ENCODE measurements at places on chromosomes 13 and 19. TPM values are rescaled to one million over a fixed set of nuclear protein-coding genes. Genes with fewer than 3 reads are reported as not detected.

- DNase-seq: no peak
- no peaks in the 10 kb centered on the region for H3K27me3 ChIP-seq
- no peak overlapping the region for H3K27ac ChIP-seq
- no peak overlapping the region for H3K4me3 ChIP-seq
- H3K4me1 ChIP-seq: no peaks in the 10 kb centered on the region
These were observed 2.1 kb downstream of the TM6SF2 start for GRCh38 chr19:19270749-19271571.

- H3K36me3 ChIP-seq: no peaks in the 10 kb centered on the region
- H3K4me3 ChIP-seq: no peak overlapping the region
- DNase-seq: peak; percentile 71
- H3K27me3 ChIP-seq: no peaks in the 10 kb centered on the region
- H3K4me1 ChIP-seq: peaks cover 38% of the 10 kb centered on the region
These were observed 760.6 kb downstream of the EFNB2 start for GRCh38 chr13:105774739-105775460.

DNA sequence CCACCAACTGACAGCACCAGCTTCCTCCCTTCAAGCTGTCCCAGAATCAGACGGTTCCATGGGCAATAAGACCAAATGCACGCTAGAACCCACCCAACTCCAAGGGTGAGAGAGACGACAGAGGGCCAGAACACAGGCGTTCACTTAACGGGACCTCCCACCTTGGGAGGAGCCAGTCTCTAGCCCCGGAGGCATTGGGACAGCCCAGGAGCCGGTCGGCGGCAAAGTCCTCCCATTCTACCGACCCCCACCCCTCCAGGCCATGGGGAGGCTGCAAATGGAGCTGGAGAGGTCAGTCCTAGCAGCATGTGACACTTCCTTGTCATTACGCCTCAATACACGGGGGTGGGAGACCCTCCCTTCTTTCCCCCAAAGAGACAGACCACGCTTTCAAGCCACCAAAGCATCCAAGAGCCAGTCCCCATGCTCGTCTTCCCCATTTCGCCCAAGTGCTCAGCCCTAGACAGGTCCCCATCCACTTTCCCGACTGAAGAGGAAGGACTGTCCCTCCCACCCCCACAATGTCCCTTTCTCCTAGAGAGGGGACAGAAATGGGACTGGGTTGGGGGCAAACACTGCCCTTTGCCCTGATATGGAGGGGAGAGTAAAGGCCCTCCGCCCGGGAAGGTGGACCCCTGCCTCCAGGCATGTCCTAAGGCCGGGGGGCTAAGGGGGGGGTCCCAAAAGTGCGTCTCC lies 964 bp downstream of the KHSRP start:
- peak overlapping the region; percentile 92 for H3K4me3 ChIP-seq
- no peak for DNase-seq
- H3K4me1 ChIP-seq: peaks cover 20% of the 10 kb centered on the region
- peak overlapping the region; percentile 50 for H3K27ac ChIP-seq
- peaks cover 2% of the 10 kb centered on the region for H3K36me3 ChIP-seq

Gene GTF3A
- 141 TPM for total RNA-seq

Gene NLRP7
- total RNA-seq: 0.49 TPM

DNA sequence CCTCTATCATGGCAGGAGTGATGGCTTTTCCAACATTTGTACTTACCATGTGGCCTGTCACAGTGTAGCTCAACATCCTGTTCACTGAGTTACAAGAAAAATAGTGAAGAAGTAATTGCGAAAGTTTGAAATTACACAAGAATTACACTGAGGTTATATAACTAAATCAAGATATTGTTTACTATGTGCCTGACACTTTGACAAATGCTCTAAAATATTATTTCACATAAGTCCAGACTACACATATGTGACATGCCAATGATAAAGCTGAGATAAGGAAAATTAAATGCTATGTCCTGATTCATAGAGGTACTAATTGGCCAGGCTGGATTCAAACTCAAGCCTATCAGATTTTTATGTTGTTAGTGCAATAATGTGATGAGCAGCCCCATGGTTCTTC lies 451.7 kb downstream of the PCDH9 start:
- no peak overlapping the region for H3K27ac ChIP-seq
- H3K4me1 ChIP-seq: no peaks in the 10 kb centered on the region
- DNase-seq: no peak
- no peaks in the 10 kb centered on the region for H3K36me3 ChIP-seq
- H3K27me3 ChIP-seq: no peaks in the 10 kb centered on the region

- H3K36me3 ChIP-seq: peaks cover 2% of the 10 kb centered on the region
- no peaks in the 10 kb centered on the region for H3K27me3 ChIP-seq
- peak overlapping the region; percentile 81 for H3K4me3 ChIP-seq
These were observed 546 bp upstream of the ZNF546 start for GRCh38 chr19:39996218-39996810.

Gene LIN37
- total RNA-seq: 10.2 TPM

DNA sequence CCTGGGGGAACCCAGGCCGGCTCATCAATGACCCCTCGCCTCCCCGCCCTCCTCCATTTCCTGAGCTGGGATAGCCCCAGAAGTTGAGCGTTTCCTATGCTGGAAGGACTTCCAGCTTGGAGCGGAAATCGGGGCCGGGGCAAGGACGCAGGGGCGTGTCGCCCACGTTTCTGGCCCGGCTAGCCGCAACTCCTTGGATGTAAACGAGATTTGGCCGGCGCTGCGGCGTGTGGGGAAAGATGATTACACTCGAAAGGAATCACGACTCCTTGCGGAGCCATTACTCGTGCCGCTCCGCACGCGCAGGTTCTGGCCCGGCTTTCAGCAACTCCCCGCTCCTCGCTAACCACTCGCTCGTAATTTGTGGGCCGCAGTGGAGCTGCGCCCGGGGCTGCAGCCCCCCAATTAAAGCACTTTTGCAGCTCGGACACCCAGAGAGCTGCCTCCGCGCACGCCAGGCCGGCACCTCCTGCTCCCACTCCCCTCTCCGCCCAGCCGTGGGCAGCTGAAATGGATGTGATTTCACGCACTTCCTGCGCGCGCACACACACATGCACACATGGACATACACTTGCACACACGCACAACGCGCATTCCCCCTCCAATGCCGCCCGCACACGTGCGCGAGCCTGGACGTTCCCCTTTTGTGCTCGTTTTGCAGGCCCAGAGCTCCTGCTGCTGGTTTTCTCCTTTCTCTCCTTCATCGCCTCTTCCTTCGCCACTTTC lies 15.7 kb downstream of the ZIC5 start:
- H3K27me3 ChIP-seq: no peaks in the 10 kb centered on the region
- H3K4me3 ChIP-seq: no peak overlapping the region
- H3K36me3 ChIP-seq: no peaks in the 10 kb centered on the region
- no peak for DNase-seq
- H3K27ac ChIP-seq: no peak overlapping the region
- H3K4me1 ChIP-seq: 0 out of 2 replicates have a peak, but pooled peaks cover 5% of the 10 kb centered on the region
